ENCODE measurements at places on chromosomes 11 and 22. TPM values are rescaled to one million over a fixed set of nuclear protein-coding genes. Genes with fewer than 3 reads are reported as not detected.

- DNase-seq = no peak
These were observed 36.9 kb downstream of the OR6Q1 start for GRCh38 chr11:58067685-58068084.

GRCh38 chr11:1857064-1857463, 4.2 kb downstream of the LSP1 start:
- no peak for DNase-seq

GRCh38 chr11:3111919-3112690, 53.0 kb downstream of the OSBPL5 start:
- DNase-seq = no peak

DNA sequence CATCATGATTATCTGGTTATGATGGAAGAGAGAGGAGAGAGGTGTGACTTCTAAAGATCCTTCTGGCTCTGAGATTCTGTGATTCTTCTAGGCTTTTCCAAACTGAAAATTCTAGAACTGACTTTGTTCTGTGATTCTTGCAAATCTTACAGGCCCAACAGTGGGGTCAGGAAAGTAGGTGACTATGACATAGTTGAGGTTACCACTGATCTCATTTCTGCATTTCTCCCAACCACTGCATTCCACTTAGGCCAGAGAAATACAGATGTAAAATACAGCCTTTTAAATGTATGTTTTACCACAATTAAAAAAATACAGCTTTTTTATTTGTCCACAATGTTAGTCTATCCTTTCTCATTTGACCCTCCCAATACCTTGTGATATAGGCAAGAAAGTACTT, 83.7 kb downstream of the STIM1 start:
- DNase-seq = no peak

GRCh38 chr11:12212821-12213185, 102.4 kb downstream of the MICAL2 start:
- DNase-seq = no peak

Gene EHF
- total RNA-seq = 0.07 TPM

Gene GAL
- not detected for total RNA-seq

Gene ZNF280A
- total RNA-seq = not detected

Gene GSTT2B
- not detected for total RNA-seq

Gene GLB1L2
- total RNA-seq = 2.0 TPM

Measured in activated CD8-positive, alpha-beta memory T cell treated with anti-CD3 and anti-CD28 coated beads, Interleukin-2, amount 10 ng/mL, durations not matched to agents 7 days and 5 days (primary cell).